ENCODE measurements at places on chromosomes 4 and X.

- no peak for DNase-seq
Observed at GRCh38 chrX:153853180-153853901, 23.0 kb upstream of the PDZD4 start.

GRCh38 chrX:91434351-91435168 lies at the start of gene PABPC5:
Gene PABPC5, plus strand, starts transcription at chrX:91434839. Its CDS starts 739 bp downstream, at chrX:91435578.
- no peak for DNase-seq

DNA sequence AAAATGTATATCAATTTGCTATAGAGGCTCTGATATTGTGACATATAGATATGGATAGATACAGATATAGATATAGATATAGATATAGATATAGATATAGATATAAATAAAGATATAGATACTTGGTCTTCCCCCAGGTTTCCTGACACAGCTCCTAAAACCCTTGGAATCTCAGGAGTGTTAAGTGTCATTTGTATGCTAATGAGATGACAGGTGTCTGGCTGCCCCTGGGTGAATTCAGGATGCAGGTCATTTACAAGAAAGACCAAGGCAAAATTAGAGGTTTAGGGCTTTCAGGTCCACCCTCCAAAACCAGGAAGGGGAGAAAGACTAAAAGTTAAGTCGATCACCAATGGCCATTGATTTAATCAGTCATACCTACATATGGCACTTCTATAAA lies 1034.8 kb downstream of the PDHA2 start:
- DNase-seq, result no peak

DNA sequence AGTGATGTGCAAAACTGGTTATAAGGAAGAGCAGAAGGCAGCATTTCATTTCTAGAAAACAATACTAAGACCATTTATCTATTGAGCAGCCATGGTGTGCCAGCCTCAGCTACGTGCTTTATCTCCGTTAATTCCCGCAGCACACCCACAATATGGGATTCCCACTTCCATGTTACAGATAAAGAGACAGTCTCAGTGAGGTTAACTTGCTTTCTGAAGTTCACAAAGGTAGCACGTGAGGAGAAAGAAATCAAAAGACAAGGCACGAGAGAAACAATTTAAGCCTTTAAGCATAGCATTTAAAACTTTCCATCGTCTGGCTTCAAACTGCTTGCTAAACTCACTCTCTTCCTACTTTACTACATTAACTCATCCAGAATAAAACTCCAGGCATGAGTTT lies 8.0 kb upstream of the RPL34 start:
- DNase-seq, result no peak

GRCh38 chr4:107423677-107424405 lies 296.2 kb downstream of the PAPSS1 start:
- DNase-seq, result no peak

DNA sequence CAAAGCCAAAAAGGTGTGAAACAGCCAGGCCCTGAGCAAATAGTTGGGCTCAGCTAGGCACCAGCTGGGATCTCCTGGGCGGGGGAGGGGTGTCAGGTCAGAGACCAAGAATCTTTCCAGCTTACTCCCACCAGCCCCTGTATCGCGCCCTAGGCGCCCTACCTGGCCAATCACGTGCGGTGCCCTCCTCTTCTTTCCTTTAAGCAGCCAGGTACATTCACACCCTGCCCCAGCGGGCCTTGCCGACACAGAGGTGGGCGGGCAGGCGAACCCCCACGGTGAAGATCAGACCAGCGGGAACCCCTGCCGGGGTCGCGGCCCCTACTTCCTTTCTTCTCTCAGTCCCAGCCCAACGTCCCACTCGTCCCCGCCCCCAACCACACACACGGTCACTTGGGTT lies 9.1 kb downstream of the ARHGAP36 start:
- DNase-seq, result no peak

GRCh38 chrX:100994352-100995281 lies 25.1 kb downstream of the ARL13A start:
- no peak for DNase-seq

DNA sequence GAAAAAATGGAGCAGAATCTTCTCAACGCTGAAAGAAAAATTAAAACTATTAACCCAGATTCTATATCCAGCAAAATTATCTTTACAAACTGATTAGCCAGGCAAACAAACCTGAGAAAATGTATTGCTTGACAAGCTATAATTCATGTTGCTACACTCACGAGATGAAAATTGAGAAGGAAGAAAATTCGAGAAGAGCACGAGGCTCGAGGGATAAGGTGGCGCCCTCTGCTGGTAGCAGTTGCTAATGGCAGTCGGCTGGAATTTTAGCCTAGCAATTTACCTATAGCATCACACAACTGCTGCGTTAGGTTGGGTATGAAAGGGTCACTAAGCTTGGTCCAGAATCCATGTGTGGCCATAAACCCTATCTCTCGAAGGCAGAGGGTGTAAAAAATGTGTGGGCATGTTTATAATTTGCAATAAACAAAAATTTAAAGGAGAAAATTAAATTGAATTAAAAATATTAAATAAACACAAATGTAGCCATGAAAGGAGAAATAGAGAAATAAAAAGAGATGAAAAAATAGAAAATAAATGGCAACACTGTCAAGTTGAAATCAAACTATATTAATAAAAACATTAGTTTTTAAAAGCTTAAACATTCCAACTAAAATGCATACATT lies 126.6 kb downstream of the PPP4R3C start:
- DNase-seq, result peak; percentile 46

DNA sequence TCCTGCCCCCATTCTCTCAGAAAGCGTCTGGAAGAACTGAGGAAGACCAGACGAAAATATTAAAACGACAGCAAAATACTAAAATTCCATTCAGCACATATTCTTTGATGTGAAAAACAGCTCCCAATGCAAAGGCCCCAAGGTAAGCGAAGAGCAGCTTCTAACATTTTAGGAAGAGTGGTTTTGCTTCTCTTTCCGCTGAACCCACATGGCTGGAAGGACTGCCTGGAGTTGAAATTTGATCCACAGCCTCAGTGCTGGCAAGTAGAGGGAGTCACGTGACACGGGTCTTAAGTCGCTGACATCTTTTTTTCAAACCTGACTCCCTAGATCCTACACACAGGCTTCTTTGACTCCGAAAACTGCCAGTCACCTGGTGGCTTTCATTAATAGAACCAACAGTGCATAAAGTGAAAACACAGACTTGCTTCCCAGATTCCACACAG lies at the start of gene FAM13A:
FAM13A (minus strand) TSS at position 233 of the 446 bp plus-strand sequence; CDS start at position 12, 221 bp downstream.
- DNase-seq, result peak; percentile 79

DNA sequence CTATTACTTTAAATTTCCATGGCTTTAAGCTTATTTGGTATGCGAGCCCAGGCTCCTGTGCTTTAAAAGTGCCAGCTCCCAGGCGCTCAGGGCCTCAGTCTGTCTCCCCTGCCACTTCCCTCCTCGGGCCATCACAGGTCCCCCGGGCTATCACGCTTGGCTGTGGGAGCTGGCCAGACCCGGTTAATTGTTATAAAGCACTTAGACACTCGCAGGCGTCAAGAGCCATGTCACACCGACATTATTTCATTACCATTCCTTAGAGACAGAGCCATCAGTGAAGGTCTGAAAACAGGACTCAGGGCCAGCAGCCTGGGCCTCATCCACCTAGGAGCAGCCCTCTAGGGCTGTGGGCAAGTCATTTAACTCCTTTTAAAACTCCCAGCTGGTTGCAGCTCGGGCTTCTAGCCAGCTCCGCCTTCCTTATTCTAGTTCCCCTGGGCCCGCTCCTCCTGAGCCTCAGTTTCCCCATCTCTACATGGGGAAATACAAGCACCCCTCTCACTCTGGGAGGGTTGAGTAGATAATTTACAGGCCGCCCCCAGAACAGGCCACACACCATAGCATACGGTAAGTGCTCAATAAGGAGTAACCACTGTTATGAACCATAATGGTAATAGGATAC lies 99.0 kb downstream of the HMX1 start:
- no peak for DNase-seq

Data from HEK293T (cell line).